ENCODE measurements at places on chromosomes 5 and 9.

DNA sequence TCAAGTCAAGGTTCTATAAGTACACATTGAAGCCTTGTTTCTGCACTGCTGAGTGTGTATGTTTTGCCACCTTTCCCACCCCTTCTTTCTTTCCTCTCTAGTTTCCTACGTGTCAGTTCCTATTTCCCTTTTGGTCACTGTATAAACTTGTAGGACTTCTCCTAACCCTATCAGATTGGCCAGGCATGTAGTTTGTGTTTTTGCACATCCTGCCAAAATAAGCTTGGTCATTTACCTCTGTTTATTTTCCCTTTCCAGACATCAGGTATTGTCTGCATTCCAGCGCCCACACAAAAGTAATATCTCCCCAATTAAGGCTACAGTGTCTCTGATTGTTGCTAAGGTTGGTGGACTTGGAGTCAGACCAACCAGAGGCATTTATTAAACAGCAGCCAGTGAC is 252.9 kb upstream of the MPDZ start:
- H3K27me3 ChIP-seq = no peaks in the 10 kb centered on the region
- no peaks in the 10 kb centered on the region for H3K4me1 ChIP-seq
- H3K27ac ChIP-seq = no peak overlapping the region
- H3K36me3 ChIP-seq = no peaks in the 10 kb centered on the region
- no peak for DNase-seq

- no peak for DNase-seq
- H3K27ac ChIP-seq = no peak overlapping the region
- H3K4me1 ChIP-seq = peaks cover 31% of the 10 kb centered on the region
These were observed 132.9 kb upstream of the CHD1 start for GRCh38 chr5:99061711-99062110.

- H3K36me3 ChIP-seq = no peaks in the 10 kb centered on the region
- H3K4me1 ChIP-seq = no peaks in the 10 kb centered on the region
- DNase-seq = no peak
- no peak overlapping the region for H3K4me3 ChIP-seq
- H3K27me3 ChIP-seq = no peaks in the 10 kb centered on the region
These were observed 499.0 kb downstream of the SEMA5A start for GRCh38 chr5:9046756-9047481.

- H3K27ac ChIP-seq = no peak overlapping the region
- no peak for DNase-seq
- H3K4me1 ChIP-seq = no peaks in the 10 kb centered on the region
- no peaks in the 10 kb centered on the region for H3K36me3 ChIP-seq
- H3K27me3 ChIP-seq = no peaks in the 10 kb centered on the region
These were observed 40.3 kb downstream of the RGMB start for GRCh38 chr5:98813755-98814154.

- H3K36me3 ChIP-seq = no peaks in the 10 kb centered on the region
- no peaks in the 10 kb centered on the region for H3K27me3 ChIP-seq
- no peak for DNase-seq
- H3K4me1 ChIP-seq = peaks cover 3% of the 10 kb centered on the region
- H3K4me3 ChIP-seq = no peak overlapping the region
These were observed 142.6 kb downstream of the FAM114A2 start for GRCh38 chr5:153896117-153896516.

DNA sequence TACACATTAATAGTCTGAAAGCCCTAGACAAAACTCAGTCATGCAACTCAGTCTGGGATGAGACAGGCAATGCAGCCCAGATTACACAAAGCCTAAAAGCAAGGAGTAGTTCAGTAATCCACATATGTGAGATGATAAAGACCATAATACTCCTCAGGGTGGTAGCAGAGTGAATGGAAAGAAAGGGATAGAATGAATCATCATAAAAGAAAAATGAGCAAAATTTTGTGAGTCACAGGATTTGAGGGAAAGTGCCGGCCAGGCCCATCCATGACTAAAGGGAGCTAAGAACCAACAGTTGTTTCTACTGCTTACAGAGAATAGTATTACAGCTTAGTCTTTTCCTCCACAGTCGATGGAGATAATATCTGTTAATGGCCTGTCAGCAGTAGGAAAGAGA is 90.0 kb upstream of the POU5F2 start:
- H3K36me3 ChIP-seq = peaks cover 34% of the 10 kb centered on the region
- no peaks in the 10 kb centered on the region for H3K27me3 ChIP-seq
- no peak for DNase-seq
- peaks cover 3% of the 10 kb centered on the region for H3K4me1 ChIP-seq

DNA sequence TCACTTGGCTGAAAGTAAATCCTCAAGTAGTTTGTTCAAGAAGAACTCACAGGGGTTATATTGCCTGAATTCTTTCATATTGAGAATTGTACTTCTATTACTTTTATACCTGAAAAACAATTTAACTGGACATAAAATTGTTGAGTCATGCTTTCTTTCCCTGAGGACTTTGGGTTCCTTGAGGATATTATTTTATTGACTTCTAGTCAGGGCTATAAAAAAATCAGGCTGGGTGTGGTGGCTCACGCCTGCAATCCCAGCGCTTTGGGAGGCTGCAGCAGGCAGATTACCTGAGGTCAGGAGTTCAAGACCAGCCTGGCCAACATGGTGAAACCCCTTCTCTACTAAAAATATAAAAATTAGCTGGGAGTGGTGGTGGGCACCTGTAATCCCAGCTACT is 17.9 kb upstream of the CDC42SE2 start:
- H3K4me3 ChIP-seq = no peak overlapping the region
- H3K4me1 ChIP-seq = peaks cover 24% of the 10 kb centered on the region
- no peak for DNase-seq
- H3K27ac ChIP-seq = no peak overlapping the region
- peaks cover 13% of the 10 kb centered on the region for H3K36me3 ChIP-seq

DNA sequence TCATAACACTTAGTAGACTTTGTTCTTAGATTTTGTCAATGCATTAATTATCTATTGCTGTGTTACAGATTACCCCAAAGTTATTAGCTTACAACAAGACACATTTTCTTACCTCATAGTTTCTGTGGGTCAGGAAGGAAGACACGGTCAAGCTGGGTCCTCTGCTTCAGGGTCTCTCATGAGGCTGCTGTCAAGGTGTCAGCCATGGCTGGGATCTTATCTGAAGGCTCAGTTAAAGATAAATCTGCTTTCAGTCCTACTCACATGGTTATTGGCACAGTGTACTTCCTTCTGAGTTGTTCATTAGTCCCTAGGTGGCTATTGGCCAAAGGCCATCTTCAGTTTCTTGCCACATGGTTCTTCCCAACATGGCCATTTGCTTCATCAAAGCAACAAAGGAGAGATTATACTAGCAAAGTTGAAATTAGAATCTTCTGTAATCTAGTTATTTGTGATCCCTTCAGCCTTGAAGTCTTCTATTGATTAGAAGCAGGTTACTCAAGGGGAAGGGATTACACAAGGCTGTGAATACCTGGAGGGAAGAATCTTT is 25.2 kb downstream of the TDRD7 start:
- no peaks in the 10 kb centered on the region for H3K27me3 ChIP-seq
- H3K4me1 ChIP-seq = peaks cover 6% of the 10 kb centered on the region
- no peak for DNase-seq
- H3K27ac ChIP-seq = no peak overlapping the region
- H3K36me3 ChIP-seq = peaks cover 31% of the 10 kb centered on the region

DNA sequence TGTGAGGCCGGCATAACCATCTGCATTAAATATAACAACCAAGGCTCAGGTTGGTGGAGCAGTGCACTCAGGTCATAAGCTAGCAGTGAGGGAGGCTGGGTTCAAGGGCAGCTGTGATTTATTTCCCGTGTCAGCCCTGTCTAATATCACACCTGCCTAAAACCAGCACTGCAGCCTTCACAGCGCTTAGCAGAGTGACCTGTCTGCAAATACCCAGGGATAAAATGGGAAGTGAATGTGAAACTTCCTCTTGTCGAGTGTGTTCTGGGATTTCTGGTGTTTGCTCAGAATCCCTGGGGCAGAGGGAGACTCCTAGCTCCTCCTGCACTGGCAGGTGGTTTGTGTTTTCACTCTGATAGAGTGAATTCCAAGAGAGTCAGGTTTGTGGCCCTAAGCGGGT is 57.5 kb downstream of the ZNF510 start:
- no peak for DNase-seq
- H3K4me3 ChIP-seq = no peak overlapping the region
- H3K27ac ChIP-seq = no peak overlapping the region
- H3K4me1 ChIP-seq = peaks cover 6% of the 10 kb centered on the region

- H3K4me1 ChIP-seq = peaks cover 7% of the 10 kb centered on the region
- no peaks in the 10 kb centered on the region for H3K27me3 ChIP-seq
- no peak overlapping the region for H3K27ac ChIP-seq
- peaks cover 8% of the 10 kb centered on the region for H3K36me3 ChIP-seq
These were observed 47.2 kb downstream of the AOPEP start for GRCh38 chr9:94773655-94774054.

DNA sequence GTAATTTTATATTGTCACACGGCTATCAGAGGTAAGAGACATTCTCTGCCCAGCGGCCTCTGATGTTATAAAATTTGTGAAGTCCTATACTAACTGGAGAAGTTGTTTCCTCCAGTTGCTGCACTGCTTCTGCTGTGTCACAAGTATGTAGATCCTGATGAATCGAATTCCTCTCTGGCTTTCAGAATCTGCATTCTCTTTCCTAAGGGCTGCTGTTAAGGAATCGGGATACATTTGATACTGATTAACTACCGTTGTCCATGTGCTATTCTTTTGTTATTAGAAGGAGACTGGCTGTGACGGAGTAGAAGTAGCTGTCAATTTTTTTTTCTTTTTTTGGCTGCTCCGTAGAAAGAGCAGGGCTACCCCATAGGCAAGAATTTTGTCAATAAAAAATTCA is 81.7 kb upstream of the LRRC70 start:
- no peak for DNase-seq
- peaks cover 4% of the 10 kb centered on the region for H3K4me1 ChIP-seq
- H3K27me3 ChIP-seq = no peaks in the 10 kb centered on the region
- H3K27ac ChIP-seq = no peak overlapping the region
- H3K36me3 ChIP-seq = peaks cover 7% of the 10 kb centered on the region
- no peak overlapping the region for H3K4me3 ChIP-seq

DNA sequence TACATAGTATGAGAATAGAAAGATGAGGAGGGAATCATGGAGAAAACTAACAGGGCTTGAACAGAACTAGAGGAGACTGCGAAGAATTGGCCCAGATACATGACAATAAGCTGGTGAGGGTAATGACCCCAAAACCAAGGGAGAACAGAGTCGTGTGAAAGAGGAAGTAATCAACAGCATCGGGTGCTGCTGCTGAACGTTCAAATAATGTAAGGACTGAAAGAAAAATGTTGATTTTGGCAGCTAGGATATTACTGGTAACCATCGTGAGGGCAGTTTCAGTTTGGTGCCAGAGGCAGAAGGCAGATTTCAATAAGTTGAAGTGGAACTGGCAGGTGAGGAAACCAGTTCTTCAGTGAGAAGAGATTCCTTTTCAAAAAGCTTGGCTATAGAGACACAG is 66.8 kb upstream of the SMC2 start:
- no peaks in the 10 kb centered on the region for H3K36me3 ChIP-seq
- no peaks in the 10 kb centered on the region for H3K27me3 ChIP-seq
- peaks cover 12% of the 10 kb centered on the region for H3K4me1 ChIP-seq
- DNase-seq = no peak
- H3K4me3 ChIP-seq = no peak overlapping the region

Data from memory B cell (primary cell).